ENCODE measurements at places on chromosomes 12 and 14. TPM values are rescaled to one million over a fixed set of nuclear protein-coding genes. Genes with fewer than 3 reads are reported as not detected.

- DNase-seq = no peak
Measured at GRCh38 chr12:80712866-80713265, 3.8 kb upstream of the MYF5 start.

P3H3 gene
- total RNA-seq = 99.2 TPM

GRCh38 chr12:108634341-108634751, 652 bp upstream of the SELPLG start:
- no peak for DNase-seq

CD163L1 gene
- 8.7 TPM for total RNA-seq

DNA sequence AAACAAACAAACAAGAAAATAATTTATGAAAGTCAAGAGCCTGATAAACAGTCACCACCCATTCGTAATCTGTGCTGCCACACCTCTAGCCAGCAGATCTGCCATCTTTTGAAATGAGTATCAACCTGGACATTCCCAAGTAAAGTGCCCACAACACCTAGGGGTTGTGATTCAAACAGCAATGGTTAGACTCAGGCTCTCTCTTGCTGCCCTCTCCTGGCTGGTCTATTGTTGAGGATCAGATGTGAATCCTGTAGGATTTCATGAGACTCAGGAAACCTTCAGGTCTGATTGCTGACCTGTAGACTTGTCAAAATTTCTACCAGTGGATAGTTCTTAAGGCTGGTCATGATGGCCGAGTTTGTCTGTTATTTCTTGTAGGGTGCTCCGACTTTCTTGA, 26.8 kb downstream of the DGLUCY start:
- DNase-seq = no peak

DNA sequence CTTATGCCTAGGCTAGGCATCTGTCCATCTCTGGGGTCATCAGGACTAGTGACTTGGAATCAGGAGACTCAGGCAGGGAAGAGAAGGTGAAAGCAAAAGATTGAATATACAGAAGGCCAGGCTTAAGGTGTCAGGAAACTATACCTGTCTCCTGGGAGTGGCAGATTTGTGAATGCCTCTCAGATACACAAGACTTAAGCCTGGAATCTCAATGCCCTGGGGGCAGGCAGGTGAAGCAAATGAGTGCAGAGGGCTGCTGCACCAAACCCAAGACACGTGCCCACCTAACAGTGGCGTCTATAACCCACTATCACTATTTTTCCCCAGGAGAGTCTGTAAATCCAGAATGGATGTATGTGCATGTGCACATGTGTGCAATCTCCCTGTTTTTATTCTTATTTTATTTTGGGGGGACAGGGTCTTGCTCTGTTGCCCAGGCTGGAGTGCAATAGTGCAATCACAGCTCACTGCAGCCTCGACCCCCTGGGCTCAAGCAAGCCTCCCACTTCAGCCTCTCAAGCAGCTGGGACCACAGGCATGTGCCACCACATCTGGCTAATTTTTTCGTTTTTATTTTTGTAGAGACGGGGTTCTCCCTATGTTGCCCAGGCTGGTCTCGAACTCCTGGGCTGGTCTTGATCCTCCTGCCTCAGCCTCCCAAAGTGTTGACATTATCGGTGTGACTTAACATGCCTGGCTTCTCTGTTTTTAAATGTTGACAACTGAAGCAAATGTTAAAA, 31.9 kb upstream of the FOS start:
- DNase-seq = no peak

- DNase-seq = no peak
Measured at GRCh38 chr12:43540470-43540869, 11.5 kb downstream of the ADAMTS20 start.

SRRM4 gene
- total RNA-seq = not detected

GRCh38 chr14:53380052-53380866, 227.1 kb upstream of the DDHD1 start:
- no peak for DNase-seq

- DNase-seq = no peak
Measured at GRCh38 chr12:15689751-15690191, 99.4 kb downstream of the EPS8 start.

DNA sequence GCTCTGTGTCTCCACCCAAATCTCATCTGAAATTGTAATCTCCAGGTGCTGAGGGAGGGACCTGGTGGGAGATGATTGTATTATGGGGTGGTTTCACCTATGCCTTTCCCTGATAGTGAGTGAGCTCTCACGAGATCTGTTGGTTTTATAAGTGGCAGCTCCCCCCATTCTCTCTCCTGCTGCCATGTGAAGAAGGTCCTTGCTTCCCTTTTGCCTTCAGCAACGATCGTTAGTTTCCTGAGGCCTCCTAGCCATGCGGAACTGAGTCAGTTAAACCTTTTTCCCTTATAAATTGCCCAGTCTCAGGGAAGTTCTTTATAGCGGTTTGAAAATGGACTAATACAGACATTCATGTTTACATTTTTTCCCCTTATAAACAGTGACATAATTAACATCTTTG, 36.1 kb downstream of the PELI2 start:
- no peak for DNase-seq

- DNase-seq = no peak
Measured at GRCh38 chr14:102554821-102555819, 37.3 kb upstream of the RCOR1 start.

- DNase-seq = peak; percentile 70
Measured at GRCh38 chr12:5441497-5442236, 9.8 kb downstream of the NTF3 start.

- DNase-seq = no peak
Measured at GRCh38 chr12:3520168-3520567, 29.2 kb downstream of the PRMT8 start.

DNA sequence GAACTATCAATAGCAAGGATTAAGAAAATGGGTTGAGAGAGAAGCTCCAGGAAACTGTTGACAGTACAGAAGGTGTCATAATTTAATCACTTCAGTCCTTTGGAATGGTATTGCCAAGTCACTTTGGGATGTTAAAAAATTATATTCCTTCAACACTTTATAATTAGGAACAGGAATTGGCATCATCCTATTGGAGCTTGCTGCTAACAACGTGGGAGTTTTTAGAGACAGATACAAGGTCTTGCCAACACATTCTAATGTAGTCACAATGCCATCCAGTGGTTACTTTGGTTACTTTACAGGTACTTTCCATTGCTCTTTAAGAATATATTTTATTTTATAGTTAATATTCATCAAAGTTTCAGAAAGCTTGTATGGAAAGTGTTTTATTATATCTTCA, 310.1 kb downstream of the SYT1 start:
- DNase-seq = peak; percentile 53

GRCh38 chr12:128450810-128451209, 183.8 kb downstream of the TMEM132C start:
- no peak for DNase-seq

SERPINA1 gene
- total RNA-seq = not detected
